Midbrain (tissue), 1 donor: ENCODE measurements at places on chromosomes 13 and 19.

GRCh38 chr13:108226184-108226583 lies 8.0 kb downstream of the ABHD13 start:
- DNase-seq = no peak

- no peak for DNase-seq
Observed at GRCh38 chr13:99873832-99874430, 97.6 kb downstream of the ZIC5 start.

GRCh38 chr13:75371203-75371602 lies 110.8 kb downstream of the TBC1D4 start:
- DNase-seq = no peak

GRCh38 chr13:38530492-38530891 lies 156.4 kb upstream of the FREM2 start:
- DNase-seq = peak; percentile 0

- no peak for DNase-seq
Observed at GRCh38 chr19:35476149-35476548, 14.1 kb downstream of the KRTDAP start.

GRCh38 chr13:21980049-21980448 lies 309.2 kb downstream of the FGF9 start:
- DNase-seq = no peak

DNA sequence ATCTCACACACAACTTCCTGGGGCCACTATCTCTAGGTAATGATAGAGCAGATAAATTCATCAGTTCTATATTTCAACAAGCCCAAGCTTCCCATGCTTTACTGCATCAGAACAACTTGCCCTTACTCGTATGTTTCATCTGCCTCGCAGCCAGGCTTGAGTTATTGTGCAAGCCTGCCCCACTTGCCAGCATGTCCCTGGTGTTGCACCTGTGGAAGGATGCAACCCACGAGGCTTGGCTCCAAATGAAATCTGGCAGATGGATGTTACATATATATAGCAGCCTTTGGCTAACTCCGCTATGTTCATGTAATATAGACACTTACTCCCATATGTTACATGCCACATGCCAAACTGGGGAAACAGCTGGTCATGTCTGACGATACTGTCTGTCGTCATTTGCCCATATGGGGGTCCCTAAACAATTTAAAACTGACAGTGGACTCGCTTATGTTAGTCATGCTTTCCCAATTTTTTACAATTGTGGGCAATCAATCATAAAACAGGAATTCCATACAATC lies 6.2 kb downstream of the ERVK3-1 start:
- DNase-seq = no peak

DNA sequence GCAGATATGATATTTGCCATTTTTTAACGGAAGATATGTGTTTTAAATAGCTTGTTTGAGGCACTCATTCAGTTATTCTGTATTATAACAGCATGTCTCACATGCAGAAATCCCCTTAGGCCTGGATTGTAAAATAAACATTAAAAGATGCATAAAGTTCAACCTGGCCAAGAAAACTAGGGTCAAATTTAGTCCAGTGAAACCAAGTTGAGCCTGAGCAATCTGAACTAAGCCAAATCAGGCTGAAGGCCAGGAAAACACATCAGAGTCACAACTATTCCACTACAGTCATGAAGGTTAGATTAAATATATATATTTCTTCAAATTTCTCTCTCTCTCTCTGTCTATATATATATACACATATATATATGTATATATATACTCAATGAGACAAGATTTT lies 504.8 kb downstream of the SLITRK1 start:
- no peak for DNase-seq
